ENCODE measurements at places on chromosomes 2 and 18. TPM values are rescaled to one million over a fixed set of nuclear protein-coding genes. Genes with fewer than 3 reads are reported as not detected.

The MYO3B gene
- not detected for total RNA-seq

The TNFAIP6 gene
- 0.13 TPM for total RNA-seq

The SAG gene
- not detected for total RNA-seq

The TNFRSF11A gene
- total RNA-seq = 4.4 TPM

The FHL2 gene
- total RNA-seq = 27.4 TPM

The NETO1 gene
- total RNA-seq = not detected

The MALT1 gene
- total RNA-seq = 27.0 TPM

The CNTNAP5 gene
- total RNA-seq = under 0.01 TPM

The ABCB6 gene
- 45.8 TPM for total RNA-seq

The PLA2R1 gene
- 37.4 TPM for total RNA-seq

The SERPINB3 gene
- total RNA-seq = not detected

The LIMS3 gene
- total RNA-seq = 4.4 TPM

The FKBP1B gene
- total RNA-seq = 9.3 TPM

The CNOT9 gene
- total RNA-seq = 54.7 TPM

The FBXO15 gene
- 0.06 TPM for total RNA-seq

The CRYBA2 gene
- total RNA-seq = not detected

The ORC2 gene
- total RNA-seq = 25.5 TPM

The ABCG5 gene
- total RNA-seq = not detected

The TGFA gene
- 52.2 TPM for total RNA-seq

The FZD7 gene
- 0.16 TPM for total RNA-seq

The TBR1 gene
- total RNA-seq = not detected

The HJURP gene
- total RNA-seq = 11.0 TPM
